ENCODE measurements at places on chromosomes 1 and 21.
A peak's percentile ranks its signal among the peaks of the same experiment; 100 is the strongest.

GRCh38 chr1:226643177-226643576, 94.6 kb downstream of the STUM start:
- no peak for DNase-seq

GRCh38 chr1:15226388-15227255, 20.4 kb upstream of the FHAD1 start:
- no peak for DNase-seq

DNA sequence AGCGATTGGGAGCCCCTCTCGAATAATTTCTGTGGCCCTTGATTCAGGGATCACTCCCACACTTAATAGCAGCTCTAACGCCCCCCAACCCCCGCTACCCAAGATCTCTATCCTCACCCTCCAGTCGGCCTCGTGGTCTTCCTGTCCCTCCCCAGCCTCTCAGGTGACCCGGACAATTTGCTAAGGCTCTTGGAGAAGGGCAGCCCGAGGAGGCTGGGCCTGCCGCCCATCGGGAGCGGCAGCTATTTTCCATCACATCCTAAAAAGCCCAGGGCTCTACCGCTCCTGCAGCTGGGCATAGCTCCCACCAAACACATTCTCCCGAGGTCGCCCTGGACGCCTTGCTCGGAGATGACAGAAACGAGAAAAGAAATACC, 12.0 kb upstream of the PHLDA3 start:
- DNase-seq, result no peak

GRCh38 chr1:234751678-234752077, 141.7 kb upstream of the IRF2BP2 start:
- no peak for DNase-seq

DNA sequence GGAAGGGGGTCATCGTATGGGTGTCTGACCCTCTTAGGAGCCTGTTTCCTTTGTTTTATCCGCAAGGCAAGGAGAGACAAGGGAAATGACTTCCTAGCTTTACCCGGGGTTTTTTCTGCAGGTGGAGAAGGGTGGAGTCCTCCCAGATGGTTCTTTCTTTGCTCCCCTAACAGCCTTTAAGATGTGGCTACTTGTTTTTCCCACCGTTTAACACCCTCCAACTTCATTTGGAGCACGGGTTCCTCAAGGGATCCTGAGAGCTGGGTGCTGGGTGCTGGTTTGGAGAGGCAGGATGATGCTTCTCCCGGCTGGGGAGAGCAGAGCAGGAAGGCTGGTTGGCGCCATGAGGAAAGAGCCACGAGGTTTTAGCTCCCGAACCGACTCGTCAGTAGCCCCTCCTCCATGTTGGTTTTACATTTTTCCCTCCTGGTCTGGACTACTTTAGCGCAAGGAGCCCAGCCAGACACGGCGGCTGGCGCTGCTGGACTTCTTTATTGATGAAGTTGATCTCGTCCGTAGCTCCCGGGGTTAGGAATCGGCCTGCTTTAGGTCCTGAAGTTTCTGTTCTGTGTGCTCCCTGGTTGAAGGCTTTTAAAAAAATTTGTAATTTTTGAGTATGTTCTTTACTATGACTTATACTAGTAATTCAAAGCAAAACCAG, 1.4 kb downstream of the UCK2 start:
- peak; percentile 88 for DNase-seq

DNA sequence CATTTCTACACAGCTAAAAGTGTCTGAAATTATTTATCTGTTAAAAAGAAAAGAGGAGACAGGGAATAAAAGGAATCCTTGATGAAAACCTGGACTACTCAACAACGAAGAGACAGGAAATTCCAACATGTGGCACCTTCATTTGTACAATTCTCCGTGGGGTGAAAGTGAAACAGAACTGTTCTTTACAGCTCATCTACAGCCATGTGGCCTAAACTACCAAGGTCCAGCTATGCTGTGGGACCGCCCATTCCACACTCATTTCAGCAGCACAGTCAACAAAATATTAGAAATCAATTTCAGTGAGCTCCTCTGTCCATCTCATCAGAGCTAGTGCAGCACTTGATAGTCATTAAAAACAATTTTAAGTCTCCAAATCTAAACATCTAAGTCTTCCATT, 44.0 kb downstream of the UBR4 start:
- no peak for DNase-seq

- no peak for DNase-seq
These were observed 15.3 kb downstream of the MFSD2A start for GRCh38 chr1:39970274-39970673.

DNA sequence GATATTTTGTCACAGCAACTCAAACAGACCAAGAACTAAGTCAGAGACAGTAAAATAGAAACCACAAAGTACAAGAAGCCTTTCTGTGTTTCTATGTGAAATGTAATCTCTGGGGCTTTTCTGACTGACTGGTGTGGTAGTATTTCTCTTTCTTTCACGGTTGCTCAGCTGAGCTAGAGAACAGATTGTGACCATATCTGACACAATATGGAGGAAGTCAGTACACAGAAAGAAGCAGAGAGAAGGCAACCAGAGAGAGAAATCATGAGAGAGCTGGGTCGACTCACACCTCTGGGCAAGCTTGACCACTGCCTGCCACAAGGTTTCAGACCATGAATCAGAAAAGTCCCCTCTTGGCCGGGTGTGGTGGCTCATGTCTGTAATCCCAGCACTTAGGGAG, 208.9 kb upstream of the GREM2 start:
- no peak for DNase-seq

DNA sequence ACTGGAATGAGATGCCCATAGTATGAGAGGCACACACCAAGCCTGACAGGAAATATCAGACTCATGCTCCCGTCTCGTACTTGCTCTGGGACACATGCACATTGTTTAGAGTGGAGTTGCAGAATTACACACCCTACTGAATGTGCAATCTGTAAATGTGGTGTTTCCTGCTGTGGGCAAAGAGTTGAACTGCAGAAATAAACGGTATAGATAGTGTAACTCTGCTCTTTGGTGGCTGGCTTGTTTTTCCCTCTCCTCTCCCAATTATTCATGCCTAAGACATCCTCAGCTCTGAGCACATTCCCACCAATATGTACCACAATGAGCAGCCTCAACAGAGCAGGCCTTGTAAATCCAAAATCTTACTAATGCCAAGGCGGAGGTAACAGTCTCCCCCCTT, 90.1 kb upstream of the DIRAS3 start:
- no peak for DNase-seq

GRCh38 chr1:226870026-226870400, 403 bp upstream of the PSEN2 start:
- no peak for DNase-seq

- peak; percentile 43 for DNase-seq
These were observed 9.2 kb upstream of the TRAF3IP3 start for GRCh38 chr1:209746451-209747165.

DNA sequence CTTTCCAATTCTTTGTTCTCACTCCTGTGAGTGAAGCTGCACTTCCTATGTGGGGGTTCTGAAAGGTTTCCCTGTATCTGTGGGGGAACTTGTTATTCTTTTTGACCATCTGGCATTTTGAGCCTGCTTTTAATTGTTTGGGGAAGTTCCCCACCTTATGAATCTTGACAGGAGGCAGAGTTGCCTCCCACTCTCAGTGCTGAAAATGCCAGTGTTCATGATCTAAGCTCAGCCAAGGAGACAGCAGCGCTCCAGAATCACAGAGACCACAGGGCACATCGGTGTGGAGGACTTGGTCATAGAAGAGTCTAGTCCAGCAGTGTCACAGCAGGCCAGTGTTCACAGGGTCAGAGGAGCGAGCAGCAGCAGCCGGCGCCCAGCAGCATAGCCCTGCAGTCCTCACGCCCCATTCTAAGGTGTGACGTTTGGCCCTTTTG, 63.8 kb upstream of the PRDX6 start:
- DNase-seq, result no peak

GRCh38 chr1:220889848-220890287, 10.6 kb downstream of the HLX start:
- no peak for DNase-seq

GRCh38 chr1:61397495-61397894, 315.1 kb downstream of the NFIA start:
- DNase-seq, result no peak

DNA sequence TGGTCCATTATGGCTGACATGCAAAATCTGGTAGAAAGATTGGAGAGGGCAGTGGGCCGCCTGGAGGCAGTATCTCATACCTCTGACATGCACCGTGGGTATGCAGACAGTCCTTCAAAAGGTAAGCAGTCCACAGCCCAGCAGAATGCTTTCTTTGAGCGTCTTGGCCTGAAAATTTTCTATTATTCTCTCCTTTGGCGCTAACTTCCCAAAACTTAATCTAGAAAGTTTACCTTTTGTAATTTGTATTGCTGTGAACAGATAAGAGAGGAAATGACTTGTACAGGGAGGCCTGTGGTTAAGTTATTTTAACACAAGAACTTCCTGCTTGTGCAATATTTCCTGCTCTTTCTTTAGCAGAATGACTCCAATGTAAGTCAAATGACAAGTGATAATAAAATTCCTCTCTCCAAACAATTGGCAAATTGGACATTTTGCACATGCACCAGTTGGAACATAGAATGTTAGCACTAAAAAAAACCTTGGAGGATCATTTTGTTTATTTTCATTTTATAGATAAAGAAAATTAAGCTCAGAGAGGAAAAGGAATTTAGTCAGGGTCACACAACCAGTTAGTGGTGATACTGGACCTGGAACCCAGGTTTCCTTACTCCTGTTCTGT, 18.9 kb downstream of the CAP1 start:
- no peak for DNase-seq

DNA sequence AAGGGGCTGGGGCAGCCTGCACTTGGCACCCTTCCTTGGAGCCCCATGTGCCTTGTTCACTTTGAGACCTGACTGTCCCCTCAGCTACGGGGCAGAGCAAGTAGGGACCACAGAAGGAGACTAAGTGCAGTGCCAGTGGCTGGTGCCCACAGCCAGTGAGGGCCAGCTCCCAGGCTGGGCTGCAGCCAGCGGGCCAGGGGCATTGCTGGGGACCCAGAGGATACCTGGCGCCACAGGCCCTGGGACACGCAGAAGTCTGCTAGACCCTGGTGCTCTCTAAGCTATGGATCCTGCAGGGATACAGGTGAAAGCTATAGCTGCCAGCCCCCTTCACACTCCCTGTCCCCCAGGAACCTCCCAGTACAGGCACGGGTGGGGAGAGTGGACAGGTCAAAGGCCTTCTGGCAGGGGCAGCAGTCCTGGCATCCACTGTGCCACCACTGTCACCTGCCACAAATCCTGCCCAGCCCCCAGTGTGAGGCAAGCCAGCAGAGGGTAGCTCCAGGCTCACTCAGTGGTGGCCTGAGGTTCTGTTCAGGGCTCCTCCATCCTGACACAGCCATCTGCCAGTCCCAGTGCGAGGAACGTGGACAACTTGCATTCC, 1.3 kb downstream of the CLCNKA start:
- no peak for DNase-seq

DNA sequence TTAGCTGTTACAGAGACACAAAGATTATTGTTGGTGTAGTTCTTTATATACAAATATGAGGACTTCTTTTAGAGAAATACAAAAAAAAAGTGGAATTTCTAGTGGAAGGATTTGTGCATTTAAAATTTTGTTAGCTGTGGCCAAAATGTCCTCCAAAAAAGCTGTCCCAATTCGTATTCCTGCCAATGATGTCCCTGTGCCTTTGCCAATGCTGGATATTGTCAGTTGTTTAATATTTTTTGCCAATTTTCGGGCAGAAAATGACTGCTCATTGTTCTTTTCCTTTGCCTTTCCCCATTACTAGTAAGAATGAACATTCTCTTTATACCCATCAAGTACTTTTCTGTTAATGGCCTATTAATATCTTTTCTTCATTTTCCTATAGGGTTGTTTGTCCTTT, 110.0 kb upstream of the HOOK1 start:
- DNase-seq, result no peak

GRCh38 chr1:108503062-108503733, 53.1 kb downstream of the NBPF6 start:
- DNase-seq, result no peak

DNA sequence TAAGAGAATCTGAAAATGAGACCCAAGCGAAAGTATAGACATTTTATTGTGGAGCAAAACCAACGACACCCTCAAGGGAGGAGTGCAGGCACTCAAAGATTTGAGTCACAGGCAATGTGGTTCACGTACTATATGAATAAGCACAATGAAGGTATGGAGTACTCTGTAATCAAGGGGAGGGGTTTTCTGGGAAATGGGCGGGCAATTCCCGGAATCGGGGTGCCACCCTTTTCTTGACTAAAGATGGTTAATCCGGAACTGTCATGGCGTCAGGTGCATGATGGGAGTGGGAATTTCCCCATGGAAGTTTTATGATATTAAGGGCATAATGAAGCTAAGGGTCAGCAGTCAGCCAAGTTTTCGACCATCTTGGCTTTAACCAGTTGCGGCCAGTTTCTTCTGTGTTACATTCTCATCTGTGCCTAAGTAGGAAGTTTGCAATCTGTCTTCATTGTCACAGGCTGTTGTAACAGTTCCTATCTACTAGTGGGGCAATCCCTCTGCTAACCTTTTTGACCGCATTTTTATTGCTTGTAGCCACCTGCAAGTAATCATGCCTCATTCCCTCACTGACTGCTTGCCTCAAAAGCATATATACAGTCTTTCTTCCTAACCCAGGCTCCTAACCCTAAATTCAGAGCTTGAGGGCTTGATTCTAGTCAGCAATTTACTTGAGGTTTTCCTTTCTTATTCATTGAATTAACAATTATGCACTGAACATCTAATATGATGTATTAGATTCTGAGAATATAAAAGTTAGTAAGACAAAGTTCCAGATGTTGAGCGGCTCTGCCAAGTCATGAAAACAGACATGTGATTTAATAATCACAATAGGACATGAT, 775 bp upstream of the AIM2 start:
- DNase-seq, result no peak

- DNase-seq, result no peak
These were observed 116.3 kb downstream of the AJAP1 start for GRCh38 chr1:4770713-4771112.

- DNase-seq, result no peak
These were observed 300.7 kb downstream of the SIPA1L2 start for GRCh38 chr1:232329103-232329813.

DNA sequence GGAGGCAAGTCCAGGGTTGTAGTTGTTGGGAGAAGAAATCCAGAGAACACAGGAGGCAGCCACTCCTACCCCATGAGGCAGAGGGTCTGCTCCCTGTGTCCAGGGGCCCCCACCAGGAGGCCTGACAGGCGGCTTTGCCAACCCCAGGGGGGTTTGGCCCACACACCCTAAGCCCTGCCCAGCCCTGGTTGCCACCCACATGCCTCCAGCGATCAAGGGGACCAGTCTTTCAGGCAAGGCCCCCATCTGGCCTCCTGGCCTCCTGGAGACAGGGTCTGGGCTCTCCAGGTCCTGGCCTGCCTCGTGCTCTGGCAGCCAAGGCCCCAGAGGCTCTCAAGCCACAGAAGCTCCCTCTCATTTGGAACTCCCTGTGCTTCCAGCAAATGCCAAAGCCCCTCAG, 38.5 kb downstream of the SDC3 start:
- DNase-seq, result no peak

DNA sequence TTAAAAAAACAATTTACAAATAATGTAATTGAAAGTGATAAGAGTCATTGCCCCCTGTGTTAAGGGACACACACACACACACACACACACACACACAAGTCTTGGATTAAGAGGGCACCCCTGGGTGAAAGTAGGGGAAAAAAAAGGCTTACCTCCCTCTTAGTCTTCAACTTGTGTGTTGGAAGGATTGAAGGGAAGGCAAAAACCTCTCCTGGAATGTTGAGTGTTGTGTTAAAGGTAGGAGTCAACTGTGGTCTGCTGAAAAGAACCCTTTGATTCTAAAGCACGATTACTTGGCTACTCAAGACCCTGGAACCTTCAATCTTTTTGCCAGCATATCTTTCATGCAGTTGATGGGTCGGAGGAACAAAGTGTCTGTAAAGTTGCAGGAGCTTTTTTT, 6.4 kb downstream of the PBX1 start:
- no peak for DNase-seq

GRCh38 chr1:30968220-30968971, 59.8 kb upstream of the SDC3 start:
- DNase-seq, result no peak

Data from RKO (cell line).